ENCODE measurements at places on chromosomes 1 and 21.

GRCh38 chr1:219331424-219331823 is 157.7 kb downstream of the LYPLAL1 start:
- no peak for DNase-seq

DNA sequence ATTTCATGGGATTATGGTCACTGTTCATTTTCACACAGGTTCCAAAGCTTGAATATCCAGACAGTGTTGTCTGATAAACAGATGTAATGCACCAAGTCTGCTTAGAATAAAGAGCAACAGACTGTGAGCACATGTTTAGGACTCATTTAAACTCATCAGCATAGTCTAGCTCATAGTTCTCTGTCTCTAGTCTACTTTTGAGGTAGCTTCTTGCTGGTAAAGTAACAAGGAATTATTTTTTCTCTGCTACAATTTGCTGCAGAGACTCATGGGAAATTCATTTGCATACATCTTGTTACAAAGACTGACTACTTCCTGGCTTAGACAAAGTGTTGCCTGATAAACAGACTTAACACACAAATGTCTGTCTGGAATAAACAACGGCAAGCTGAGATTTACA is 187.2 kb downstream of the NFIA start:
- no peak for DNase-seq

GRCh38 chr1:207649210-207649753 is 4.3 kb downstream of the CR1L start:
- no peak for DNase-seq

GRCh38 chr1:235293322-235293942 is 34.5 kb downstream of the ARID4B start:
- DNase-seq: no peak

DNA sequence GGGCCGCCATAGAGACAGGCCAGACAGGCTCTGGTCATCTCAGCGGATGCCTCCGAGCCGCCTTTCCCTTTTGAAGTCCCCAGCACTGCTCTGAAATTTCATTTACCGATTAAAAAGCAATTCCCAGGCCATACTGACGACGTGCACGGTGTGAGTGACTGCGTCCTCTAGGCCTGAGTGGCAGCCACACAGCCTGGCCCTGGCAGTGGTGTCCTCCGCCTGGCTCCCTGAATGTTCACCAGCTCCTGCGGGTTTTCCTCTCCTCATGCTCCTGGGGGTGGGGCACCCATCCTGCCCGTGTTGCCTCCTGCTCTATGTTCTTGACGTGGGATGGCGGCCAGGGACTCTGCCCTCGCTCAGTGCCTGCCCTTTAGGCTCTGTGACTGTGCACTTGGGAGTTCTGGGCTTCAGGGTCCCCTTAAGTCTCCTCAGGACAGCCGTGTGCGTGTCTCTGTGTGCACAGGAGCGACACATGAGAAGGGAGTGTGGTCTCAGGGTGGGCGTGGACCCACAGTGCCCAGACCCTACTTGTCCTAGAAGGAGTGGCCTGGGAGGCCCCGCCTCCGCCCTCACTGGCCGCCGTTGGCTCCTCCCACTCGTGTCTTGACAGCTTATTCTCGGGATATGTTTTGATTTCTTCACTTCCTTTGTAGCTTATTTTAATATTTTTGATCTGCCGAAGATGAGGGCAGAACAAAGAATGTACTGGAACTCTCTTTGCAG is 3.6 kb downstream of the SKI start:
- DNase-seq: peak; percentile 78

DNA sequence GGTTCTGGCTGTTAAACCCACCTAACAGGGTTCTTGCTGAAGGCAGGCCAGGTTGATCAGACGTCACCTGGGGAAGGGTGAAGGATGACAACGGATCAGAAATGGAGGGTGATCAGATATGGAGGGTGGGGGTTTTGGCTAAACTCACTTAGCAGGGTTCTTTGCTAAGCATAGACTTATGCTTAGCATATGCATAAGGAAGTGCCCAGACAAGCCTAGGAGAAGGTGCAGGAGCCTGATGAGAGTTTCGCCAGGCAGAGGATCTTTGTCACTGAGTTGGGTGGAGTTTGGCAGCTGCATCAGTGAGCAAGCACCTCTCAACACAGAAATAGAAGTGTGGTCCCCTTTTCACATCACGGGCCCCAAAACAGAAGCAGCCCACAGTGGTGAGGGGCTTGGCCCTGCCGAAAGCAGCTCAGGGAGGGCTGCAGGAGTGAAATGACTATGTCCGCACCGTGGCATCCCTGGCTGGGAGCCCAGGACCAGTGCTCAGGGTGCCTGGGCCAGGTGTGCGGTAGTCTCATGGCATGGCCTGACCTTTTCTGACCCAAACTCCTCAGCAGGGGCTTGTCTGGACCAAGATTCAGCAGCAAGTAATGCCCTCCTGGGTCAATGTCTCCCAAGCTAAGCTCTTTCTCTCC is 101.6 kb downstream of the AJAP1 start:
- DNase-seq: no peak

DNA sequence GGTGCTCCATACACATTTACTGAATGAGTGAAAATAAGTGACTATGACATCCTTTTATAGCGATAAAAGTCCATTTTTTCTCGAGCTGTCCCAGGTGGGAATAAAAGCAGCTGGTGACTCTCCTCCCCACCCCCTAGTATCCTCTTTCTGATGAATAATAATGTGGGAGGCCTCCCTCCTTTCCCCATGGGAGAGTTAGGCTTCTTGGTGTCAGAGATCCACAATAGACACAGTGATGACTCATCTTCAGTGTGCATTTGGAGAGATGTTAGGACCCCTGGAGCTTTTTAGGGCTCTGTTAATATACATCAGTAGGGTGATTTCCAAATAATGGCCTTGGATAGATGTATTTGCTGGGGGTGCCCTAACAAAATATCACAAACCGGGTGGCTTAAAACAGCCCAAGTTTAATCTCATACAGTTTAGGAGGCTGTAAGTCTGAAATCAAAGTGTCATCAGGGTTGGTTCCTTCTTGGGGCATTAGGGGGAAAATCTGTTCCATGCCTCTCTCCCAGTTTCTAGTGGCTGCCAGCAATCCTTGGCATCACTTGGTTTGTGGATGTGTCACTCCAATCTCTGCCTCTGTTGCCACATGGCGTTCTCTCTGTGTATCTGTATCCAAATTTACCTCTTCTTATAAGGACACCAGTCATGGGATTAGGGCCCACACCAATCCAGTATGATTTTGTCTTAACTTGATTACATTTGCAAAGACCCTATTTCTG is 4.4 kb upstream of the PHC2 start:
- no peak for DNase-seq

DNA sequence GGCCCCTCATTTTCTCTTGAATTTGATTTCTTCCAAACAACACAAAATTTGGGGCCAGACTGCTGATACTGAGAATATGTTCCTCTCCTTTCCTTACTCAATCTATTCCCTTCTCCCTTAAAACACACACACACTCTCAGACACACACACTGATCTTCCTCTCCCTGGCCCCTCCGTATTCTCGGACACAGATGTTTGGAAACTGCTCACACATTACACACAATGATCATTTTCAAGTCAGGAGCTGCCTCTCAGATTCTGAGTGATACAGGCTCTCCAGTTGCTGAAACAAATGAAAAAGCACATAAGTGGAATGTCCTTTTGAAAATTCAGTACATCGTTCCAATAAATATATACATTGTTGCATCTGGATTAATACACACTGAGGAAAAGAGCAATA is 161.3 kb downstream of the CLEC20A start:
- DNase-seq: no peak

- DNase-seq: no peak
Measured at GRCh38 chr1:221840511-221841243, 98.8 kb upstream of the DUSP10 start.

DNA sequence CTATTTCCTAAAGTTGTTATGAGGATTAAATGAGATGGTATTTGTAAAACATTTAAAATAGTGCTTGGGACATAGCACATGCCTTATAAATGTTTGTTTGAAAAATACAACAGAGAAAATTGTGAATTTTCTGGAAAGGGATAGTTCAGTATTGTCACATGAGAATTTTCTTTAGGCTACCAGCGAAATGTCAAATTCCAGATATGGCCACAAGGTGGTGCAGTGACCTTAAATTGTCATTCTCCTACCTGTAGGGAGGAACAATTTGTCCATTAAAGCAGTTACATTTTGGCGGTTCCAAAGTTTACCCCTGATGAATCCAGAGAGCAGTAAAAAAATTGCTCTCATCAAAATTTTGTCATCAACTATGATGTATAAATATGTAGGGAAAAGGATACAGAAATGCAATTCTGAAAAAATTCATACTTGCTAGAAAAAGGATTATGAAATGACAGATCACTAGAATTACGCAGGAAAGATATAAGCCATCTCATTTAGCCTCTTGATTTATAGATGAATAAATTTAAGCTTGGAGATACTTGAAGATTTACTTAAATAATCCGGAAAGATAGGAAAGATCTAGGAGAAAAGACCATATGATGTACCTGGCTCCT is 50.2 kb upstream of the TSHB start:
- DNase-seq: peak; percentile 57

DNA sequence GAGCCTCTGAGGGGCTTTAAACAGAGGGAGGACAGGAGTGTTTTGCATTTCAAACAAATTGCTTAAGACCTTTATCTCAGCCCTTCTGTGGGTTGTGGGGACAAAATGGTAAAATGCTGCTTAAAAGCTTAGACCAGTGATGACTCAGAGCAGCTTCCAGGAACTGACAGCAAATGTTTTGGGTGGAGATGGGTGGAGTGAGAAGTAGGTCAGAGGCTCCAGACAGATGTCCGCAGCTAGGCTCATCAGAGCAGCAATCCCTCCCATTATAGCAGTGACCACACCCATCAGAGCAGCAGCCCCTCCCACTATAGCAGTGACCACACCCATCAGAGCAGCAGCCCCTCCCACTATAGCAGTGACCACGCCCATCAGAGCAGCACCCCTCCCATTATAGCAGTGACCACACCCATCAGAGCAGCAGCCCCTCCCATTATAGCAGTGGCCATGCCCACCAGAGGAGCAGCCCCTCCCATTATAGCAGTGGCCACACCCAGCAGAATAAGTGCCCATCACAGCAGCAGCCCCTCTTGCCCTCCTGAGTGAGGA is 532.2 kb downstream of the MATN1 start:
- peak; percentile 68 for DNase-seq

- DNase-seq: no peak
Measured at GRCh38 chr1:25205786-25206185, 26.5 kb downstream of the SYF2 start.

- DNase-seq: no peak
Measured at GRCh38 chr1:1006305-1007159, 6.6 kb upstream of the HES4 start.

GRCh38 chr1:234315091-234315541 is 58.1 kb upstream of the COA6 start:
- no peak for DNase-seq

All from central memory CD4-positive, alpha-beta T cell (primary cell).